ENCODE measurements at places on chromosomes 4 and X.

DNA sequence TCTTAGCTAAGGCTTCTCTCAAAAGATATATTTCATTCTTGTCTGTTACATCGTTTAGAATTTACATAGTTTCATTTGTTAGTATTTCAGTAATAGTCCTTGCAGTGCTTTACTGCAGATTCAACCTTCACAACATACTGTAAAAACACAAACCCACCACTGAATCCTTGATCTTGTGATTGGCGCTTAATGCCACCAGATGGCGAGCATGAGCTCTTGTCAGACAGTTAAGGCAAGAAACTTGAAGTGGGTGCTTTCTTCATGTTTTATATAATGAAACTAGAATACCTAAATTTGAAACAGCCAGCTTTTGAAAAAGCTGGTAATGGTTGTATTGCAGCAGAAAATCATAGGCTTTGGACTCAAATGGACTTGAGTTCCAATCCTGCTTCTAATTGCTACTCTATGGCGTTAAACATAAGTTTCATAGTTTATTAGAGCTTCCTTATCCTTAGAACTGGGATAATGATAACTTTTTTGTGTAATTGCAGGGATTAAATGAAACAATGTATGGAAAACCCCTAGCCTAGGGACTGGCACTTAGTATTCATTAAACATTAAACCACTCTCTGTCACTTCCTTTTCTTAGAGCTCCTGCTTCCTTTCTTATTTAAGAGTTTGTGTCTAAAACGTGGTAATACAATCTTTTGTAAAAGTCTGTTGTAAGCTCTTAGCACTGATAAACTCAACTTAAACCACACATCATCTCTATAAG lies 95.1 kb downstream of the USP9X start:
- no peak for DNase-seq

DNA sequence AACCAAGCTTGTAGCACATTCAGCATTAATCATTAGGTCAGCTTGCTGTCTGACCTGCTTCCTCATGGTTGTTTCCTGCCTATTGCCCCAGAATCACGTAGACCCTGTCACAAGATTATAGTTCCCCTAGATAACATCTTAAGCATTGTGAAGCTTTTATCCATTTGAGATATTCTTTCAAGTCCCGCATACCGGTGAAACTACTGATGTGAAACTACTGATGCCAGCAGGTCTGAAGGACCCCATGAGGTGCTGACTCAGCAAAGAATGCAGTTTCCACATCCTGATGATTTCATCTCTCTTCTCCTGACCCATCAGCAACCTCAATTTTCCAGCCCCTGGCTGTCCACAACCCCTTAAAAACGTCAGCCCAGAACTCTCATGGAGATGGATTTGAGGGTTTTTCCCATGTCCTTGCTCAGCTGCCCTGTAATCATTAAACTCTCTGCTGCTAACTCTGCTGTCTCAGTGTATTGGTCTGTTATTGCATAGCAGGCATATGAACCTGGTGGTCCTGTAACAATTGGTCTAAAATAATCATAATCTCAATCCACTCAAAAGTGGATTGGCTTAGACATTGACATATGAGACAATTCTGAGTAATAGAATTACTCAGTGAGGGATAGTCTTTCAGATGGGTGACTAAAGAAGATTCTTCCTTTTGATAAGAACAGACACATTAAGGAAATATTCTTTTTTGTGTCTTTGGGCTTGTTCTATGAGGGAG lies 26.3 kb upstream of the UBA6 start:
- DNase-seq = no peak

- DNase-seq = no peak
Observed at GRCh38 chr4:120765260-120765680, 157.3 kb downstream of the PRDM5 start.

GRCh38 chr4:141330616-141331015 lies 109.9 kb downstream of the ZNF330 start:
- no peak for DNase-seq

GRCh38 chr4:22389240-22389870 lies 126.5 kb downstream of the ADGRA3 start:
- no peak for DNase-seq

Measured in NCI-H187 (cell line).